ENCODE measurements at places on chromosomes 7 and 10. TPM values are rescaled to one million over a fixed set of nuclear protein-coding genes. Genes with fewer than 3 reads are reported as not detected.

DNA sequence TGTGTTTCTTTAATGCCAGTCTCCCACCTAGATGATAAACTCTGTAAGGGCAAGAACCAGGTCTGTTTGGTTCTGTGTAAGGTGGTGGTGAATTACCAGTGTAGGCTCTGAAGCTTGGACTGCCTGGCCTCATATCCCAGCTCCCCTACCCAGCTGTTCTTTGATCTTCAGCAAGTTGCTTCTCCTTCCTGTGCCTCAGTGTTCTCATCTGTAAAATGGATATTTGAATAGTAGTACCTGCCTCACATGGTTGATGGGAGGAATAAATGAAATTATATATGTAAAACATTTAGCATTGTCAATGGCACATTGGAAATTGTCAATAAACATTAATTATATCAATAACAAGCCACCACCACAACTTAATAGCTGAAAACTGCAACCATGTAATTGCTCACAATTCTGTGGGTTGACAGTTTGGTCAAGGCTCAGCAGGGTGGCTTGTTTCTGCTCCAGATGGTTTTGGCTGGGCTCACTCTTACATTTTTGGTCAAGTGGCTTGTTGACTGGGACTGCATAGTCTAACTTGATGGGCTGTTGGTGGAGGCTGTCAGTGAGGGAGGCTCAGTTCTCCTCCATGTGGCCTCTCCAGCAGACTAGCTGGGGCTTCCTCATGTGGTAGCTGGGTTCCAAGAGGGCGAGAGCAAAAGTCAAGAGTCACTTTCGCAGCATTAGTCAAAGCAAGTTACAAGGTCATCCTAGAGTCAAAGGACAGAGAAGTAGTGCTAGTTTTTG lies 84.5 kb upstream of the DUSP5 start:
- no peak overlapping the region for H3K4me3 ChIP-seq
- no peaks in the 10 kb centered on the region for H3K27me3 ChIP-seq
- H3K4me1 ChIP-seq, result peaks cover 25% of the 10 kb centered on the region
- DNase-seq, result no peak
- no peaks in the 10 kb centered on the region for H3K36me3 ChIP-seq

DNA sequence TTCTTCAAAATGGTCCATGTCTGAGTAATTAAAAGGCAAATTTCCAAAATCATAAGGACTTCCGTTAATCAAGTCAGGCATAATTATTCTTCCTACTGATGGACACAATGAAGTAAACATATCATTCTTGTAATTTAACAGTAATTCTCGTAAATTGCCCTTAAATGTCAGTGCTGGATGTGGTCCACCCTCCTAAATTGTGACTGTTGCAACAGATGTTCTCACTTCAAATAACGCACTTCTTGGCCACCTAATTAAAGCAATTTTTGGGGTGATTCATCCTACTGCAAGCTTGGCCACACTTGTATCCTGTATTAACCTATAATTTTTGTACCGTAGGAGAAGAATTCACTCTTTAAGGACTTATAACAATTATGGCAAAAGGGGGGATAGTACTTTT lies 1.9 kb downstream of the COL1A2 start:
- peak overlapping the region; percentile 57 for H3K4me3 ChIP-seq
- H3K27ac ChIP-seq, result peak overlapping the region; percentile 85
- no peaks in the 10 kb centered on the region for H3K4me1 ChIP-seq
- DNase-seq, result no peak
- peaks cover 9% of the 10 kb centered on the region for H3K36me3 ChIP-seq

CRYGN gene
- total RNA-seq, result not detected

DNA sequence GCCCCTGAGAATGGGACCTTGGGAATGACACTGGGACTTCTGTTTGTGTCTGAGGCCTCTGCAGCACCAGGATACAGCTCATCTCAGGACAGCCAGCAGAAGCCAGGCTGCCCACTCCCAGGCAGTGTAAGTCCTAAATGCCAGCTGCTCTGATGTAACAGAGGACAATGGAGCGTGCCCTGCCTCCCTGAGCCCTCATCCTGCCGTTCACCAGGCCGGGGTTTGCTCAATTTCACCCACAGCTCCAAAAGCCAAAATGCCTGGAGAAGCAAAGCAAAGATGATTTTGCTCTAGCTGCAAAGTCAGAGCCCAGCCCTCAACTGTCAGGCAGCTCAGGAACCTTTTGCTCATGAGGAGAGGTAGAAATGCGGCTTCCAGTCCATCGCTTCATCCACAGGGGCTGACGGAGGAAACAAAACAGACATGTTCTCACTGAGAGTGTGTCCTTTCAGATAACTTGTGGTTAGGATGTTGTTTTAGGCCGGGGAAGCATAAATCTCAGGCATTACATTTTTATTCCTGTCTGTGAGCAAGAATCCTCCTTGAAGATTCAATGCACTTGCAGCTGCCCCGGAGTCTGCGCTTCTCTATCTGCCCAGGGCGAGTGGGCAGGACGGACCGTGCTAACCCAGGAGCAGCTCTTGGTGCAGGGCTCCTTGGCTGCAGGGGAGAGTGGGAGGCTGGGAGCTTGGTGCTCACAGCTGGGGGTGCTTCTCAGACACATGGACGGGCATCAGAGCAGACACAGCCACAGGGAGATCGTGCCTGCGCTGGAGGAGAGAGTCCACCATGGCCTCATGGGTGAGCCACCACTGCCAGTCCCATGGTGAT lies 83.2 kb upstream of the CHST15 start:
- no peaks in the 10 kb centered on the region for H3K4me1 ChIP-seq
- DNase-seq, result no peak
- H3K4me3 ChIP-seq, result no peak overlapping the region
- H3K27me3 ChIP-seq, result no peaks in the 10 kb centered on the region
- H3K36me3 ChIP-seq, result no peaks in the 10 kb centered on the region

HMX2 gene
- total RNA-seq, result not detected

PCDH15 gene
- 2.1 TPM for total RNA-seq

- H3K27ac ChIP-seq, result no peak overlapping the region
- no peaks in the 10 kb centered on the region for H3K36me3 ChIP-seq
- no peak for DNase-seq
- no peak overlapping the region for H3K4me3 ChIP-seq
Observed at GRCh38 chr10:18753312-18753895, 94.2 kb downstream of the ARL5B start.

DNA sequence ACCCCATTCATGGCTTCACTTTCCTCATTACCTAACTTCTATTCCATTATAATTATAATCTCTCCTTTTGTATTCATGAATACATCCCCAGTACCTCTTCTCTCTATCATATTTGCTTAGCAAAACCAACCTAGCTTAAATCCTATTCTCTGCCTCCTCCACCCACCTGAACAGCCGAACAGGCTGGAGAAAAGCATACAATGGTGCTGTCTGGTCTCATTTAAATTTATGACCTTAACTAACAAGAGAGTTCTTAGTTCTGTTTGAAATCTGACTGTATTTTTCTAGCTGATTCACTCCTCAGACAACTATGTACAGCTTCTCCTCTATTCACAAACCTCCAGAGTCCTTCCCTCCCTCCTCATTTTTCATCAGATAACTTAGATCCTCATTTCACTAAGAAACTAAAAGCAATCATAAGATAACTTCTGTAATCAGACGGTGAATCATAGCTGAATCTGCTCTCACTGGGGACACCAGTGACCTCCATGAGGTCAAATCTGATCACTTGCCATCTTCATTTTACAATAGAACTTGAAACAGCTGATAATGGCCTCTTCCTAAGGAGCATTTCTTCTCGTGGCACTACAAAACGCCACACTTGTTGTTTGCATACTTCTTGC lies 233.9 kb upstream of the AOAH start:
- DNase-seq, result no peak
- no peaks in the 10 kb centered on the region for H3K36me3 ChIP-seq
- peaks cover 4% of the 10 kb centered on the region for H3K4me1 ChIP-seq
- H3K27me3 ChIP-seq, result no peaks in the 10 kb centered on the region
- no peak overlapping the region for H3K27ac ChIP-seq

DNA sequence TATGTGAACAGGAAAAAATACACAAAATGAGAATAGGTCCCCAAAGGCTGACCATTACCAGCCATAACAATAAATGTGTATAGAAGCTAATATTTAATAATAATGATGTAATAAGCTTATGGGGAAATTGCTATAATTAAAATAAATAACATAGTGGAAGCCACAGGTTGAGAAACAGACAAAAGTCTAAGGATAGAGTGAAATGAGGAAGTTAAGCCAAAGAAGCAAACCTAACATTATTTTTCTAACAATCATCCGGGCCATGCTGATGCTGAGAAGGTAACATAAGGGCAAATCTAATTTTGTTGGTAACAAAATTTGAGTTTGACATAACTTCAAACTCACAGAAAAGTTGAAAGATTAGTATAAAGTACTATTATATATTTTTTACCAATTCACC lies 115.9 kb downstream of the MICU1 start:
- H3K27ac ChIP-seq, result no peak overlapping the region
- no peaks in the 10 kb centered on the region for H3K27me3 ChIP-seq
- H3K4me1 ChIP-seq, result no peaks in the 10 kb centered on the region
- DNase-seq, result no peak

AKR1C8 gene
- total RNA-seq, result 0.83 TPM

DNA sequence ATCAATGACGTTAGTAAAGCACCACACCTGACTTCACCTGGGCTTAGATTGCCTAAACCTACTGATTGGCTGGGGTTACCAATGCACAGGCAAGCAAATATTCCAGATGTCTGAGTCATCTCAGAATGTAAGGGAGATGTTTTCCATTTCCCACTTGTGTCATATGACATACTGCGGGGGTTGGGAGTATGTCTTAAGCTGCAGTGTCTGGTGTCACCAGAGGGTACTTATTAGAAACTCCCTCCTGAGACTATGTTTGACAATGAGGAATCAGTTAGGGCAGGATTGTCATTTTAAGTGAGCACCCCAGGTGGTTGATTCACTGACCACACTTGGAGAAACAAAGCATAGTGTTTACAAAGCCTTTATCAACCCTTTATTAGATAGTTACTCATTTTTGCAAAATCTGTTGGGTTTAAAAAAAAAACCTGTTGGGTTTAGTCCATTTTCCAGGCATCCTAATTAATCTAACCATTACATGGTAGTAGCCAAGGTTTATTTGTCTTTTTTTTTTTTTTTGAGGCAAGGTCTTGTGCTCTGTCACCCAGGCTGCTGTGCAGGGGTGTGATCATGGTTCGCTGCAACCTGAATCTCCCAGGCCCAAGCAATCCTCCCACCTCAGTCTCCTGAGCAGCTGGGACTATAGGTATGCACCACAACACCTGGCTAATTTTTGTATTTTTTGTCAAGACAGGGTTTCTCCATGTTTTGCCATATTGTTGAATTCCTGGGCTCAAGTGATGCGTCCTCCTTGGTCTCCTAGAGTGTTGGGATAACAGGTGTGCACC lies 72.5 kb downstream of the CDK6 start:
- no peak overlapping the region for H3K4me3 ChIP-seq
- H3K4me1 ChIP-seq, result peaks cover 8% of the 10 kb centered on the region
- H3K27me3 ChIP-seq, result no peaks in the 10 kb centered on the region
- DNase-seq, result no peak

DNA sequence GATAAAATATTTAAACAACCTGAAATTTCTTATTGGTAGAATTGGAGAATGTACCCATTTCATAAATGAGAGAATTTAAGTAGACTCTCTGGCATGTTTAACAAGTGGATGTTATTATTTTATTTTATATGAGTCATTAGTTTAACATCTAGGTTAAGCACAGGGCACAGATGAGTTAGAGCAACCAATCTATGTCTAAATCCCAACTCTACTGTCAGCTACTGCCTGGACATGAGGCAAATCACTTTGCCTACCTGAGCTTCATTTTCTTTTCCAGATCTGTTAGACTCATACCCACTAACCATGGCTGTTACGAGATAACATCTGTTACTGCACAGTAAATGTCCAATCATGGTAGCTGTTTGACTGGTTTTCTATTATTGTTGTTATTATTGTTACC lies 251.1 kb downstream of the INHBA start:
- no peaks in the 10 kb centered on the region for H3K4me1 ChIP-seq
- H3K27ac ChIP-seq, result no peak overlapping the region
- DNase-seq, result no peak
- H3K27me3 ChIP-seq, result no peaks in the 10 kb centered on the region
- H3K36me3 ChIP-seq, result no peaks in the 10 kb centered on the region

DNA sequence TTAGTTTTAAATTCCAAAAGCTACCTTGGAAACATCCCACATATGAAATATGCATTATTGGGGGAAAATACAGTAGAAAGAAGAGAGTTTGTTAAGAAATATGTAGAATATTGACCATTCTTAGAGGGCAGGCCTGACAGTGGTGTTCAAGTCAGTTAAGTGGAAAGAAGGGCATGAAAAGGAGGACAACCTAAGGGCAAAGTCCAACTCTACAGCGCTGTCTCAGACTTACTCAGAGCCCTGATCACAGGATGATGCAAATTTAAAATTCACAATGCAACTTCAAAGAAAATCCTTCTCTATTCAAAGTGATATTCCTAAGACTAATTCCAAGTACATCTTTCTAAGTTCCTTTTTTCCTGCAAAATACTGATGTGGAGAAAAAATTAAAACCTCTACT lies 139.1 kb upstream of the LRRTM3 start:
- no peak overlapping the region for H3K4me3 ChIP-seq
- no peaks in the 10 kb centered on the region for H3K36me3 ChIP-seq
- no peak overlapping the region for H3K27ac ChIP-seq

ZNF804B gene
- not detected for total RNA-seq

- H3K27me3 ChIP-seq, result no peaks in the 10 kb centered on the region
- no peaks in the 10 kb centered on the region for H3K4me1 ChIP-seq
- no peaks in the 10 kb centered on the region for H3K36me3 ChIP-seq
- no peak overlapping the region for H3K27ac ChIP-seq
Observed at GRCh38 chr10:119643306-119644204, 7.6 kb upstream of the BAG3 start.

NEUROG3 gene
- total RNA-seq, result not detected

DNA sequence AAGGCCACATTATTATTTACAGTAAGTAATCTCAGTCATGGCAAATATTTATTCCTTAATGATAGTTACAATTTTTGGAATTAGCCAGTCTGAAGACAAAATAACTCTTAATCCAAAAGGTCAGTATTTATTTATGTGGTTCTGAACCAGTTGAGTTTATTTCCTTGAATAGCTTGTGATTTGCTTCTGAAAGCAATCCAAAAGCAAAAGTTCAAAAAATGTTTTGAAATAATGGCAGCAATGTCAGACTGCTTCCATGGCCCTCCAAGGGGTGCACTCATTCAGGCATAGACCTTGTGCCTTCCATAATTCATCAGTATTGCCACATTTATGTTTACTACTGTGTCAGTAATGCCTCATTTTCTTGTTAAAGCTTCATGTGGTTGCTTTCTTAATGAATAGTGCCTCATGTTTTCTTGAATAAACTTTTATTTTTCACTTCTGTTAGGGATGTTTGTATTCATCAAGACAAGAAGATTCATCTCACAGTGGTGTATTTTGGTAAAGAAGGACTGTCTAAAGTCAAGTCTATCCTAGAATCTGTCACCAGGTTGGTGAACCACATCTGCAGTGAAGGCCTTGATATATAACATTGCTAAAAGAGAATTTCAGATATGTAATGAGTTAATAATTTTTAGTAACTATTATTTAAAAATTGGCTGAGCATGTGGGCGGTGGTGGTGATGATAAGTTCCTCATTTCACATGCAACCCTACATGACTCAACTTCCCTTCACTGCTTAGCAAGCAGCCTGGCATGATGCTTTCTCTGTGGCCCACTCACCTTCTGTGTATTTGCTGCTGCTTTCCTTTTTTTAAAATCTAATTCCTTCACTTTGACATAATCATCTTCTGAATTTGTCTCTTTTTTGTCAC lies 22.0 kb downstream of the CSGALNACT2 start:
- no peak overlapping the region for H3K4me3 ChIP-seq
- peaks cover 31% of the 10 kb centered on the region for H3K36me3 ChIP-seq
- H3K27me3 ChIP-seq, result no peaks in the 10 kb centered on the region
- DNase-seq, result no peak

GRCh38 chr7:34136698-34137097 lies 231.4 kb downstream of the BMPER start:
- no peak overlapping the region for H3K4me3 ChIP-seq
- no peak for DNase-seq
- H3K27me3 ChIP-seq, result no peaks in the 10 kb centered on the region
- no peak overlapping the region for H3K27ac ChIP-seq
- H3K36me3 ChIP-seq, result no peaks in the 10 kb centered on the region

Data from lower lobe of right lung (tissue), 2 donors.